ENCODE measurements at places on chromosomes 4 and X.
A peak's percentile ranks its signal among the peaks of the same experiment; 100 is the strongest.

DNA sequence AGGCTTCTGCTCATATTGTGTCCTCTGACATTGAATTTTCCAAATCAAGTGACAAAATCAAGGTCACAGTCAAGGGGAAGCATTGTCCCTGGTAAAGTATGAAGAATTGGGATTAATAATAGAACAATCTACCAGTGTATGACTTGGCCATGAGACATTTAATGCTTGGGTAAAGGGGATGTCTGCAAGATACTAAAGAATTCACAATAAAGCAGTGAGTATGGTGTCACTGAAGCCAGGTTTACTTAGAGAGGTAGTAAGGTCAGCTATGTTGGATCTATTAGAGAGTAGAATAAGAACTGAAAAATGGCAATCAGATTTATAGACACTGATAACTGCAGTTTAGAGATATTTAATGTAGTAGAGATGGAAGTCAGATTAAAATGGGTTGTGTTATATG, 349.2 kb downstream of the BMPR1B start:
- DNase-seq: no peak

- no peak for DNase-seq
Observed at GRCh38 chr4:83237591-83237990, 47.0 kb downstream of the COQ2 start.

GRCh38 chr4:7581477-7581876, 146.7 kb upstream of the PSAPL1 start:
- DNase-seq: no peak

GRCh38 chr4:7487502-7487901, 52.8 kb upstream of the PSAPL1 start:
- no peak for DNase-seq

DNA sequence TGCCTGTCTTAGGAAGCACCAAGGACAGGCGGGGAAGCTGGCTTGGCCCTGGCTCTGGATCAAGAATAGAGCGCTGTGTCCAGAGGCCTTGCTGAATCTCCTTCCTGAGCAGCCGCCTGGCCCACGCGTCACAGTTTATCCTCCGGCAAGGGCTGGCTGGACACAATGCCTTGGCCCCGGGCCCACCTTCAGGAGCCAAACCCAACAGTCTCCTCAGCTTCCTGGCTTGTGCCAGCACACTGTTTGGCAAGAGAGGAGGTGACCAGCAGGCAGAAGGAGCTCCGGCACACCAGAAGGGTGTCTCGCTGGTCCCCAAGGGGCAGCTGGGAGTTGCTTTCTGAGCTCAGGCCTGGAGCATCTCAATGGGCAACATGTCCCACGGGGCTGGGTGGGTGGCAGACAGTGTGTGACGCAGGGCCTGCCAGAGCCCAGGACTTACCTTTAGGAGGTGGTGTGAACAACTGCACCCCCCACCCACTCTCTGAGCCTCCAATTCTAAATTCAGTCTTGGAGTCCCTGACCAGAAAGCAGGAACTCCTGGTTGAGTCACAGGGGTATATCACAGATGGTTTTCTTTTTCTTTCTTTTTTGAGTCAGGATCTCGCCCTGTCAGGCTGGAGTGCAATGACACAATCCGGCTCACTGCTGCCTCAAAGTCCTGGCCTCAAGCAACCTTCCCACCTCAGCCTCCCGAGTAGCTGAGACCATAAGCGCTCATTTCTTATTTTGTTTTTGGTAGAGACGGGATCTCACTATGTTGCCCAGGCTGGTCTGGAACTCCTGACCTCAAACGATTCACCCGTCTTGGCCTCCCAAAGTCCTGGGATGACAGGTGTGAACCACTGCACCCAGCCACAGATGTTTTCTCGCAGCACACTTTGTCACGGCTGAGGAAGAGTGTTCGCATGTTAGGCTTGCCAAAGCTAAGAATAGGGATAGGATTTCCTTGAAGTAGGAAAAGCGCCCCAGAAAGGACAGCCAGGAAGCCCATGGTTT, 361.2 kb downstream of the BCOR start:
- DNase-seq: peak; percentile 82

DNA sequence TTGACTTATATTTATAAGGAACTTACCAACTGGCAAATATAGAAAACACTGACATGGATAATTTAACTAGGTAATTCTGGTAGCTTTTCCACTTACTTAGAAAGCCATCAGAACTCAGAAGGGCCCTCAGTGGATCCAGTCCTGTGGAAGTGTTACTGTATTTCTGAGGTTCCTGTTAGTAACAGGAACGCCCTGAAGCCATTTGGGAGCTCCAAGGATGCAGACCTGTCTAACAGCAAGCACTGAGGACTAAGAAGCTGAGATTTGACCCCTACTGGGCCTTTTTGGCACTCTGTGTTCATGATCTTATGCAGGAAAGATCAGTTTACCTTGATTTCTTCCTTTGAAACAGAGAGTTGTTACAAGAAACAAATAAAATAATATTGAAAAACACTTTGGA, 46.0 kb upstream of the TLL1 start:
- DNase-seq: no peak

GRCh38 chrX:35868501-35868900, 51.0 kb upstream of the CFAP47 start:
- DNase-seq: no peak

- DNase-seq: no peak
Observed at GRCh38 chr4:125313497-125313896, 1.3 kb upstream of the FAT4 start.

- no peak for DNase-seq
Observed at GRCh38 chr4:85555206-85555605, 80.3 kb downstream of the ARHGAP24 start.

DNA sequence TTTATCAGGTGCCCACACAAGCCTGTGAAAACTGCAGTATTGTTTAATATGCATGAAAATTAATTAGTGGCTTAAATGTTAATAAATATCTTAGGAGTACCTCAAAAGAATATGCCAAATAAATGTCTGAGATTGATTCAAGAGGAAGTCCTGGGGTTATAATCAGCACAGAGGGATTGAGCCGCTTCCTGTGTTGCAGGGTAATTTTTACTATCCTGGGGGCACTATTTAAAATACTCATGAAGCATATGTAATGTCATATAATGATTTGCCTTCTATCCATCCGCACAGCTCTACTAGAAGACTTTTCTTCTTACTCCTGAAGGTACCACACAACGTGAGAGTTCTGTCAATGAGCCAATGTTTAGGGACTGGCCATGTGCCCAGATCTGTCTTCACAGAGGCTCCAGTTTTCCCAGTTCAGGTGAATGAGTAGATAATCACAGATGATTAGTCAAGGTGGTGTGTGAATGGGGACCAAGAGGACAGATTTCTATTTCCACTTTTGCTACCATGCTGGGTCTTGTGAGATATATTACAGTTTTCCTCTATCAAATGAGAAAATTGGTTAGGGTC, 233.3 kb downstream of the USP46 start:
- DNase-seq: no peak

DNA sequence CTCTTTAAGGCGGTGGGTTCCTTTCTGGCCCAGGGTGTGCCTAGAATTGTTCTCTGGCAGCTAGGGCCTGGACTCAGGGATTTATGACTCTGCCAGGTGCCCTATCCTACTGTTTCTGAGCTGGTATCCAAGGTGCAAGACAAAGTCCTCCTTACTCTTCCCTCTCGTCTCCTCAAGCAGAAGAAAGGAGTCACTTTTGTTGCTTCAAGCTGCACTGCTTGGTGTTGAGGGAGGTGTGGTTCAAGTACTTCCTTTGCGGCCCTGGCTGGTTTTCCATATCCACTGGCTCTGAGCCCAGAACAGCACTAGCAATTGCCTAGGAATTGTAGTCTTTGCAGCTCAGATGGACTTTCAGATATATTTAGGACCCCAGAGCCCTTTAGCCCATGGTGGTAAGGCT, 39.3 kb downstream of the RTL3 start:
- no peak for DNase-seq

GRCh38 chrX:116930311-116930710, 467.5 kb upstream of the CT83 start:
- no peak for DNase-seq

GRCh38 chr4:123506011-123506695, 109.6 kb downstream of the SPRY1 start:
- no peak for DNase-seq

DNA sequence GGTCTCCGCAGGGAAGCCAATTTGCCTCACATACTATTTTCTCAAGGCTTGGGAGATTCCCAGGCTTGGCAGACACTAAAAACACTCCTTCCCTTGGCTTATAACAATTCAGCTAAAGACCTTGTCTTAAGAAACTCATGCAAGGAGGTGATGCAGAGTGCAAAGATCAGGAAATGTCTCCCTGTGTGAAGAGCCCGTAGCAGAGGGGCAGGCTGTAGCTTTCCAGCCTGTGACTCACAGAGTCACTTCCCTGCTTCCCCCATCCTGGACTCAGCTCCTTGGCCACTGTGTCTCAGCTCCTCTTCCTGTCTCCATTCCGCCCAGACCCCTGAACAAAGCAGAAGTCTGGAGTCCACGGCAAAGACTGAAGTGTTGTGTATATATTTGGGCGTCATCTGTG, 56.1 kb downstream of the KDR start:
- DNase-seq: no peak

DNA sequence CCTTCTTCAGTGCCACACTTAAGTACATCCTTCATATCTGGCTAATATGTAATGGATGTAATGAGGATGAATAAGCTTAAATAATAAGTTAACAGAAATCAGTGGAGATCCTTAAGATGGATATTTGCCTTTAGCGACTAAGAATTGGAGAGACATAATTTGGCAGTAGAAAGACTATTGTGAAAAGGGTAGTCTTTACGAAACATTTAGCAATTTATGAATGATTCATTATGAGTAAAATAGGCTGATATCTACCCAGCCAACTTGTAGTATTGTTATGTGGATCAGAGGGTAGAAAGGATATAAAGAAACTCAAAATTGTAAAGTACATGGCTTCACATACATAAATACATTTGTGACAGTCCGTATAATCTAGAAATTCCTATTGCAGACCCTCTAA, 2371.8 kb downstream of the PCDH7 start:
- no peak for DNase-seq

DNA sequence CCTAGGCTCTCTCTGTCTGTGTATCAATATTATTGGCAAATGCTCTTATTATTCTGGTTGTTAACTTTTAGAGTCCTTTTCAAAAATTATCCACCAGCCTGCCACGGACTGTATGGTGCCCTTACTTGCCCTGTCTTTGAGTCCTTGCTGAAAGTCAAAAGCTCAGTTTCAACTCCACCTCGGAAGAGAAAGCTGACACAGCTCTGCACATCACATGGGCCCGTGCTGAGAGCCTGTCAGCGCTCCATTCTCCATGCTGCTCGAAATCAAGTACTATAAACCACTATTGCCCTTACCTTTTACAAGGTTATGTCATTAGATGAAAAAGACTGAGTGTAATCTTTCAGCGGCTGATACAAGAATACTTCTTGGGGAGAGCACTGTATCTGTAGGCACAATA, 141.0 kb downstream of the CORIN start:
- DNase-seq: no peak
